Kidney capillary endothelial cell (primary cell): ENCODE measurements at places on chromosomes 16 and 17.

DNA sequence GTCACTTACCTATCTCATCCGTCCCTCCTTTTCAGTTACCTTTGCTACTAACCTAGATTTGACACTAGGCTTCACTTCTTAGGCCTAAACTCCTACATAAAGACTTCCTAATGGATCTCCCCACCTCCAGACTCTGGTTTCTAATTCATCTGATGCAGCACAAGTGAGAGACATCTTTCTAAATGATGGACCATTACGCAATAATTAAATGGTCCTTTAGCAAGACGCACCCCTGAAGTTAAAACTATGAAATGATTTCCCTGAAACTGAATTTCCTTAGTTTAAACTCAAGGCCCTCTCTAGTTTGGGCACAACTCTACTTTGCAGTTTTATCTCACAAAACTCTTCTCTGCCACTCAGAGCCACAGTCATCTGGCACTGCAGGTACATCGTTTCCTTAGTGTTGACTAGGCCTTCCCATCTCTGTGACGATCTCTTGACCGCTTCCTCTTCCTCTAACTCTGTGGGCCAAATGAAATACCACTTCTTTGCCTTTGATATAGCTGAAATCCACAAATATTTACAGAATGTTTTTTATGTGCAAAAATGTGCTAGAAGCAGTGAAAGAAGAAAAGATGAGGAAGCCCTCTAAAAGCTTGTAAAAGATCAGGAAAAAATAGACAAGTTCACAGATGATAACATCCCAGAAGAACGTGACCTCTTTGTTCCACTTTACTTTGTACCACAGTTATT is 3.3 kb downstream of the SYNRG start:
- DNase-seq = no peak

- peak; percentile 100 for DNase-seq
Observed at GRCh38 chr17:15490634-15491261, 23.3 kb upstream of the CDRT4 start.

GRCh38 chr17:61583242-61583641 is 7.8 kb downstream of the NACA2 start:
- DNase-seq = peak; percentile 26

GRCh38 chr17:2282297-2282873 is 21.2 kb downstream of the SMG6 start:
- peak; percentile 58 for DNase-seq

DNA sequence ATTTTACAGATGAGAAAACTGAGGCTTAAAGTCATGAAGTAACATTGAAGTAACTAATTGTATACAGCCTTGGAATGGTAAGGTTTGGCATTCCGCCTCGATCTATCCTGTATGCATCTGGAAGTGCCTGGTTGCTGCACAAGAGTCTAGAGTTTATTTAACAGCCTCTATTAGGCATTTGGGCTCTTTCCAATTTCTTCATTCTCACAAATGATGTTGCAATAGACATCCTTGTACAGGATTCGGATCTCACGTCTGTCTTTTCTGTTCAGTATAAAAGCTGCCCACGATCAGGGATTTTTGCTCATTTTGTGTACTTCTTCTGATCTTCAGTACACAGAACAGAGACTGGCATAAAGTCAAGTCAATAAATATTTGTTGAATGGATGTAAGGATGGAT is 100.5 kb downstream of the AIPL1 start:
- DNase-seq = no peak

DNA sequence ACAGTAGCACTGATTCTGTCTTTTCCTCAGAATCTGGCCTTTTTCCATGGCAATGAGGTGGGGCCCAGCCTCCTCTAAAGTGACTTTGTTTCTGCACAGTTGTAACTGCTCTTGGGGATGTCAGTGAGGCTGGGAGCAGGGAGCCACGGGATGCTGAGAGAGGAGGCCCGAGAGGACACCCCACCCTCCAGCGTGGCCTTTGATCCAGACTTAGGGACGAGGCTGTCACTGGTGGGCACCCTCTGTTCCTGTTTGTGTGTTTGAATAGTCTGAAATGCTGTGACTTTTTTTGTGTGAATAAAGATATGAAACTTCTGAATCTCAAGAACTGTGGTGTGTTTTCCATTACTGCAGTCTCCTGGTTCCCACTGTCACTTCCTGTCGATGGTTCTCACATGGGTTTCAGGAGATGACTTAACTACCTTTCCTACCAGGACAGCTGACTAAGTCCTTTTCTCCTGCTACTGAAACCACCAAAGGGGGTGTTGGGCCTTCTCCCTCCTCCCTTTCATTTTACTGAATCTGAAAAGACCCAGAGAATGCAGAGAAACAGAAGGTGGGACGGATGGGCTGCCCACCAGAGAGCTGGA is 18.6 kb downstream of the KCTD2 start:
- peak; percentile 54 for DNase-seq

GRCh38 chr17:49566668-49567071 is 9.0 kb upstream of the NXPH3 start:
- DNase-seq = no peak

DNA sequence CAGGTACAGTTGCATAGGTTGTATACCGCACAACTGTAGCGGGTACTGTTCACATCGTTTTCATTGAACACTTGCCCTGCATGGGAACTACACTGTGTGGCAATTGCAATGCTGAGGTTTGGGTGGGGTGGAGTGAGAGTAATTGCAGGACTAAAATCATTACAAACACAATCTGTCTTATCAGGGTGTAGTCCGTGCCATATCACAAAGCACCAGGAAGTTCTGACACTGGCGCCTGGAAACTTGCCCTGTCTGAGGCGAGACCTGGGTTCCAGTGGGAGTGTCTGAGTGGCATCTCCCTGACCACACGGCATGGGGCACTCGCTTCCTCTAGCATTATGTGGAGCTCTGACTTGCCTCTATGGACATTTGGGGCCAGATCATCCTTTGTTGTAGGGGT is 153.4 kb downstream of the RGS9 start:
- no peak for DNase-seq

DNA sequence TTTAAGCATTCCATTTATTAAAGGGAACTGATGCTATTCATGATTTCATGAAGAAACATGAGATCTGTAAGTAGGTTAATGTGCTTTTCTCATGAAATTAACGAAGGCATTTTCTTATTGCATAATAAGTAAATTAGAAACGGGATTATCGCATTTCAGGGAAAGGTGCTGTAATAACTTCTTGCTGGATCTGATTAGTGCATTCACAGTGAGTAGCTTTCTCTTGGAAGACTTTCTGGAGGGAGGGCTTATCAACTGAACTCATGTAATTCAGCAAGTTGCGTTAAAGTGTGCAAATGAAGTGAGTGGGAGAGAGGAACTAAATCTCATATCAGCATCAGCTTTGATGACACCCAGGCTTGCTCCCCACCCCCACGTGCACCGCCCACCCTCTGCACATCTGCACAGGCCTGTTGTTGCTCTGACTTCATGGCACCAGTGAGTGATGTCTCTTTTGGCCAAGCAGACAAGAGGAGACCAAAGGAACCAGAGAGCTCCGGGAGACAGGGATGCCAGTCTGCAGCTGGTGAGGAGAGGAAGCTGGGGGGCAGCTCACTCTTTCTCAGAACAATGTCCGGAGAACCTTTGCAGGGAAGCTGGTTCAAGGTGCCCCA is 26.3 kb upstream of the GAS7 start:
- DNase-seq = no peak

GRCh38 chr16:50002190-50002589 is 22.8 kb upstream of the CNEP1R1 start:
- no peak for DNase-seq

GRCh38 chr17:61289408-61290385 is 109.9 kb upstream of the TBX2 start:
- DNase-seq = no peak

DNA sequence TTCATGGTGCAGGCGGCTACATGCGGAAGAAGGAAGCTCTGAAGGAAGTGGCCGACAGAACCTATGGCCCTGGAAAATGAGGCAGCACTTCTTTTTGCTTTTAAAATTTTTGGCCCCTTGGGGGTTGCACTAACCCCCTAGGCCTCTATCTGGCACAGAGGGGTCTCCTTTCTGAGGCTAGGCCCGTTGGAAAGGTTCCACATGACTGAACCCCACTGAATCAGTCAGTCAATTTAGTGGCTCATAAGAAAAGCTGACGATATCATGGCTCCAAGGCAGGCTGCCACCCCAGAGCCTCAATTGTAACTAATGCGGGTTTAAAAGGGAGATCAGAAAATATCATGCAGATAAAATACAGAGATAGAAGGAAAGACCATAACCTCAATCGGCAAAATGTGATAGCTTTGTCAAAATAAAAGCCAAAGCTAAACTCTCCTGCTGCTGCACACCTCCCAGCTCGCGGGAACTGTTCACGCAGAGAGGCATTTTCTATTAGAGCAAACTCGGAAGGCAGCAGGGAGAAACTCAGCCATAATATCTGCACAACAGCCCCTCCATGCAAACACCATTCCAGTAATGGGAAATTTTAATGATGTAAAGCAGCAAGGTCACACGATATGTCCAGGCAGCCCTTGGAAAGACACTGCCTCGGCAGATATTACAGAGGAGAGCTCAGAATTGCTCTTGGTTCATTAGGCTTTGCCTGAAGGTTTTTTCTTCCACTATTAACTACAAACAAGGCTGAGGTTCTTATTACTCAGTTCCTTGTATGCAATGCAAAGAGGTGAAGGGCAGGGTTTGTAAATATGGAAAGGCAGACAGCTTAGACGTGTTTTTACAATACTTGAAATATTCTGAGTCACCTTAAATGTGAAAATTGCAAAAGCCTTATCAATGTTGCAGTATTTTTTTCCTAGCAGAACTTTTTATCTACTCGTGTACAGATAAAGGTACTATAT is 200.4 kb upstream of the PMFBP1 start:
- DNase-seq = no peak

DNA sequence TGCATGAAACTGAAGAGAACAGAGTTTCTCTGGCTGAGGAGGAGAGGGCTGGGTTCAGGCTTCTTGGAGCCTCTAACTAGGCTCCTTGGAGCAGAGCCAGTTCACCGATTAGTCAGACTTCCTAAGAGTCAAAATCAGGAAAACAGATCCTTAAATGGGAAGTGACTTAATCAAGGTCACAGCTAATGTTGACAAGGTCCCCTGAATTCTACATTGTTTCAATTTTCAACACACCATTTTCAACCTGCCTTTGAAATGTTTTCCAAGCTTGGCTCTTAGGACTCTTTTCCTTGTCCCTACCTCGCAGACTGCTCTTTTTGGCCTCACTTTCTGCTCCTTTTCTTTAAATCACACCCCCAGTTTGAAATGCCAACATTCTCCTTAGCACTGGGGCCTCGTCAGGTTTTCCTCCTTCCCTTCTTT is 16.3 kb downstream of the MYL4 start:
- DNase-seq = peak; percentile 99

- DNase-seq = no peak
Observed at GRCh38 chr16:90026135-90026534, 6.9 kb upstream of the DBNDD1 start.

DNA sequence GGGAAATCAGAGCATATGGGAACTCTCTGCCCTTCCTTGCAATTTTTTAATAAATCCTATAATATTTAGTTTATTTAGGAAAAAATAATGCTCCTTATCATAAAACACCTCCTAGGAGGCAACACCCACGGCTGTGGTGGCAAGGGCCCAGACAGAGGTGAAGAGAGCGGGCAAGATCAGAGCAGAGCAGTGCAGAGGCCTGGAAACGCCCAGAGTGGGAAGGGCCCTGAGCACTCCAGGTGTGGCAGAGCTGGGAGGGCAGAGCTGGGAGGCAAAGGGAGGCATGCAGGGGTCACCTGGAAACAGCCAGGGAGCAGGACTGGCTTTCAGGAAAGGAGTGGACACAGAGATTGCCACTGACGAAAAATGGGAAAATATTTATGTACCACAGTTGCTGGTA is 17.3 kb downstream of the FBXO31 start:
- DNase-seq = no peak

DNA sequence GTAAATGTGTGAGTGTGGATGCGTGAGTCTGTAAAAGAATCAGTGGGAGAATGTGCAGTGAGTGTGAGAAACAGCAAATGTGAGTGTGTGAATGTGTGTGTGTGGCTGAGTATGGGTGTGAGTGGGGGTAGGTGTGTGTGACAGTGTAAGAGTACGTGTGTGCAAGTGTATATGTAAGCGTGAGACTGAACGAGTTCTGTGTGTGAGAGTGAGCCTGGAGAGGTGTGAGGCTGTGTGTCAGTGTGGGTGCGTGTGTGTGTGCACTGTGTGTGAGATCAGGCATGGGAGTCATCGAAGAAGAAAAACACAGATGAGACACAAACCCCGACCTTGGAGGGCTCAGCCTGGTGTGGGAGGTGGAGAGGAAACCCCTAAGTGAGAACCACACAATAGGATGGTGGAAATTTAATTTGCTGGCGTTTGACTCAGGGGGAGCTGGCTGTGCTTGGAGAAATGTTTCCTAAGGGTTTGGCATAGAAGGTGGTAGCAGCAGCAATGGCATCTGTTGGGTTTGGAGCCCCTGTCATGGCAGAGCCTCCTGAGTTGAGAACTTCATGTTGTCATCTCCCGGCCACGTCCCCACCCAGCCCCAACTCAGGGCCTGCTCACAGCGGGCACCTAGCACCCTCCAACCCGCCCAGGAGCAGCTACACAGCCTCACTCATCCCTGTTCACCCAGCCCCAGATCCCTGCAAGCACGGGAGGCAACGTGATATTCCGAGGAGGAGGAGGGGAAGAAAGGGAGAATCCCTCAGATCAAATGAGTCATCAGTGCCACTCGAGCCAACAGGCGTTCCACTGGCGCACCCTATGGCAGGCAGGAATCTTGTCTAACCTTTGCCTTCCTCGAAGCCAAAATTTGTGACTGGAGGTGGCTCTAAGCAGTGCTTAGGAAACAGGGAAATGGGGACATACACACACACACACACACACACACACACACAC is 14.3 kb upstream of the NUBP1 start:
- no peak for DNase-seq

DNA sequence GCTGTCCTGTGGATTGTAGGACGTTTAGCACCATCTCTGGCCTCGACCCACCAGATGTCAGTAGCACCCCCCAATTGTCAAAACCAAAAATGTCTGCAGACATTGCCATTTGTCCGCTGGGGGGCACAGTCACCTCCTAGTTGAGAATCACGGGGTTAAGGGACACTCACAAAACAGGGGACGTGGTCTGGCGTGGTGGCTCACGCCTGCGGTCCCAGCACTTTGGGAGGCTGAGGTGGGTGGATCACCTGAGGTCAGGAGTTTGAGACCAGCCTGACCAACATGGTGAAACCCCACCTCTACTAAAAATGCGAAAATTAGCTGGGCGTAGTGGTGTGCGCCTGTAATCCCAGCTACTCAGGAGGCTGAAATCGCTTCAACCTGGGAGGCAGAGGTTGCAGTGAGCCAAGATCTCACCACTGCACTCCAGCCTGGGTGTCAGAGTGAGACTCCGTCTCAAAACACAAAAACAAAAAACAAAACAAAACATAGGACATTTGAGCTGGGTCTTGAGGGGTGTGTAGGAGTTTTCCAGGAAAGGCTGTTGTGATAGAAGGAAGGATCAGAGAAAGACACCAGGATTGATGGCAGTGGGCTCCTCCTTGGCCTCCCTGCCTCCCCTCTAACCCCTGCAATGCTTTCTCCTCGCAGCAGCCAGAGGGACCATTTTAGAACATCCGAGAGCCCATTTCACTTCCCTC is 171.8 kb upstream of the GSE1 start:
- no peak for DNase-seq

DNA sequence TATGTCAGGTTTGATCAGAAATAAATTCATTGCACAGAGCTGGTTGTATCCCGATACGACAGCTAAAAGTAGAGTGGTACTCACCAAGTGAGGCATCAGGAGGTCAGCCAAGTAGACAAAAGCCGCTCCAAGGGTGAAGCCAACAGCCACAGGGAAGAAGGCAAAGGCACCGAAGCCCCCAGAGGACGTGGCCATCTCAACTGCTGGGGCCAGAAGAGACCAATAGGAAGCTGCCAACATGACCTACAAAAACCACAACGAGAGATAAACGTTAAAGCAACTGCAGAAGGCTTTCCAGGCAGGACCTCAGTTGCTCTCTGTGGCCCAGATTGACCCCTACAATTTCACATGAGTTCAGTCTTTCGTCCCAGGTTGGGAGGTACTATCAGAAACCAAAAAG is 61.0 kb downstream of the SLC39A11 start:
- DNase-seq = no peak
